ENCODE measurements at places on chromosomes 6 and 20.

DNA sequence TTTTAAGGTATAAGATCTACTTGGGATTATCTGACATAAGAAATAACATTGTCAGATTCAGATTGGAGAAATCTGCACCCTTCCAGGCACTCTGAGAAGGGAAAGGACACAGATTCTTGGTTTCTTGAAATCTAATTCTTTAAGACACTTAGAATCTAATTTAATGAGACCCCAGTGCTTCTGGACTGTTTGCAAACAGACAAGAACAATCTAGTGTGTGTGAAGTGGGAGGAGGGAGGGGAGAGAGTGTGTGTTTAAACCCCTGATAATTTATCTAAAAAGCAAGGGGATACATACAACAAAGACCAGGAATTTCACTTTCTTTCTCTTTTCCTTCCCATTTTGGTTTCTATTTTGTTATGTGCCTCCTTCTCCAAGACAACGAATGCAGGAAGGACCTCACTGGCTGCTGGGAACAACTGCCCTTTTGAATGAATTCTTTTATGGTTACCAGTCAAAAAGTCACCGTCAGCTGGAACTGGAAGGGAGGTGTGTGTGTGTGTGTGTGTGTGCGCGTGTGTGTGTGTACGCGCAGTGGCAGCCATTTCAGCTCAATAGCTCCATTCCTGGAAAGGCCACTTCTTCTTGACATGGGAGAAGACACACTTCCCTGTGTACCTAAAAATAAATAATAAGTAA lies 129.4 kb downstream of the BCAS1 start:
- DNase-seq, result no peak

- peak; percentile 23 for DNase-seq
Measured at GRCh38 chr6:156778454-156779205, 1.5 kb downstream of the ARID1B start.

- DNase-seq, result no peak
Measured at GRCh38 chr6:117138425-117138824, 126.9 kb upstream of the VGLL2 start.

DNA sequence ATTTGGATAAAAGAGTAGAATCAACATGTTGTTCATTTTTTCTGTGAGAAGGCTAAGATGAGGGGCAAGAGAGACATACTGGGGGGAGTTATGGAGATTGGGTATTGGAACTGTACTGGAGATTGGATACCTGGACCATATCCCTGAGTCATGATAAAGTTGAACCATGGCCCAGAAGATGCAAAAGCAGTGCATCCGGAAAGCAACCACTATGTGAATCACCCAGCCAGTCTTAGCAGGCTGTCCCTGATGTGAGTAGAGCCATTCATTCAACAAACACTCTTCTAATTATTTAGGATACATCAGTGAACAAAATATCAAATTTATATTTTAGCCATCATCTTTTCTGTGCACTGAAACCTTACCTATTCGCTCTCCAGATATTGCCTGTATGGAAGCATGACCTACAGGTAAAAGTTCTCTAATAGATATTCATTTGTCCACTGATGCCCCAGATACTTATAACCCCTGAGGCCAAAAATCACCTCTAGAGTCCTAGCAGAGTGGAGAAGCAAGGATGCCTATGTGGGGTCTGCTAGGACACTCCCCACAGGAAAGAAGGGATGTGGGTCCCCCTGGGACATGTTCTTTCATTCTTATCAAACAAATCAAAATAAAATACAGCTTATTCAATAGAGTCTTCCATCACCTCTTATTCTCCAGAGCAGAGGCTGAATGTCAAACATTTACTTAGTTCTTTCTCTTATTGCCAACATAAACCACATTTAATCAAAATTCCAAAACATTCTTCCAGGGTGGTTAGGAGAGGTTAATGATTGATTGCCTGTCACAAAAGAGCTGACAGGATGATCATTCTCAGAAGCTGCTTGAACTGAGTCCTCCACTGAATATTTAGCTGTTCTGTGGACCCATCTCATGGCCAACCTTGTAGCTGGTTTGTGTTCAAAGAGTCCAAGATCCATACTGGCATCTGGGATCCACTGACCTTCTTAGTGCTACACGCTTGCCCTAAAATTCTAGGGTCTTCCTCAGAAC lies 37.0 kb upstream of the PKHD1 start:
- no peak for DNase-seq

- DNase-seq, result no peak
Measured at GRCh38 chr6:31652925-31653724, 664 bp upstream of the BAG6 start.

- no peak for DNase-seq
Measured at GRCh38 chr6:111764238-111765175, 108.7 kb downstream of the FYN start.

DNA sequence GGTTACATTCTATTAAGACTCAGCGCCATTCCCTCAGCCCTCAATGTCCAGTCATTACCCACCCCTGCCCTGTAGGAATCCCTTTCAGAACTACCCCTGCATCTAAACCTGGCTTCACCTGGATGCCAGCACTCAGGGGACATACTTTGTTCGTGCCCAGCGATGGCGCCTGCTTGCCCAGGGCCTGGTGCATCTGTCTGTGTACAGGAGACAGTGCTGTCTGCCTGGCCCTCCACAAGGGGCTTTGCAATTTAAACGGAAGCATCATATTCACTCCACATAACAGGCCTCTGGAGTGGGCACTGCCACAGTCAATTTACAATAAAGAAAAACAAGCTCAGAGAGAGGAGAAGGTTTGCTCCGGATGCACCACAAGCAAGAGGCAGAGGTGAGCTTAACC lies 4.6 kb downstream of the RSPO4 start:
- DNase-seq, result no peak

GRCh38 chr6:163180874-163181541 lies 233.5 kb upstream of the QKI start:
- no peak for DNase-seq

GRCh38 chr6:127547215-127547614 lies 28.1 kb upstream of the MTCL3 start:
- no peak for DNase-seq

- no peak for DNase-seq
Measured at GRCh38 chr20:8094415-8094818, 37.6 kb upstream of the PLCB1 start.

DNA sequence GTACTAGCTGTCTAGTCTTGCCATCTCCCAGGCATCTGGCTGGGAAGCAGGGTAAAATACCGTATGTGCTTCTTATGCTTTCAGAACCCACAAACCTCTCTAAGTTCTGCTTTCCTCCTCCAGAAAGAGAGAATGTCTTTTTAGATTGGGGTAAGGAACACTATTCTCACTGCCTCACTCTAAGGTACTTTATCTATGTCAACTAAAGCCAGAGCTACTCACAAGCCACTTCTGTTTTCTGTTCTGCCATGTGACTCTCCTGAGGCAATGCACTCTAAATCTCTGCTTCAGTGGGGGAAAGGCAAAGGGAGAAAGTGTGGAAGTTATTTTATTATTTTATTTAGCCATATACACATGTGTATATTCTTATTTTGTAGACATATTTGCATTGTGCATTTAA lies 15.6 kb downstream of the MEP1A start:
- DNase-seq, result no peak

- no peak for DNase-seq
Measured at GRCh38 chr6:140602431-140603248, 1228.2 kb upstream of the CITED2 start.

- DNase-seq, result no peak
Measured at GRCh38 chr6:74071214-74071613, 375.2 kb downstream of the CD109 start.

- DNase-seq, result no peak
Measured at GRCh38 chr20:63530788-63531160, 6.4 kb downstream of the PTK6 start.

DNA sequence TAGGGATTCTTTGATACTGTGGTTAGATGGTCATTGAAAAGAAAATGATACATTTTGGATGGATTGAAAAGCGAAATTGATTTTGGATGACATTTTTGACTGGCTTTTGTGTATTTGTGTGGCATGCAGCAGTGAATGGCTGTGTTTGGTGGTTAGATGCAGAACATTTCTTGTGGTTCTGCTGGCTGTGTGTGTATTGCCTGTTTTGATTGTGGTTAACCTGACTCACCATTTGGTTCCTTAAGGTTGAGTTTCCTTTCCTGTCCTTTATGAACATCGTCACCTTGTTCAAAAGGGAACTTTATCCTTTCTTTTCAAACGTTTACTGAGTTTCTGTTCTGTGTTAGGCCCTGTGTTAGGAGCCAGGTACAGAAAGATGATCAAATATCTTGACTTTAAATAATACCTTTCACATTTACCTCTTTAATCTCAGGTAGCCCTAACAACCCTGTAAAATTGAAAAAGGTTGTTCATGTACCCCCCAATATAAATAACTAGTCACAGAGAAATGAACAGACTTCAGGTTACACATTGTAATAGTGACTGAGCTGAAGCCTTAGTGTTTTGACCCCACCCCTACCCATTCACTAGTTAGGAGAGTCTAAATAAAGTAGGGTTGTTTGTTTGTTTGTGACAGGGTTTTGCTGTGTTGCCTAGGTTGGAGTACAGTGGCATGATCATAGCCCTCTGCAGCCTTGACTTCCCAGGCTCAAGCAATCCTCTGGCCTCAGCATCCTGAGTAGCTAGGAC lies 23.8 kb downstream of the ANKS1A start:
- no peak for DNase-seq

DNA sequence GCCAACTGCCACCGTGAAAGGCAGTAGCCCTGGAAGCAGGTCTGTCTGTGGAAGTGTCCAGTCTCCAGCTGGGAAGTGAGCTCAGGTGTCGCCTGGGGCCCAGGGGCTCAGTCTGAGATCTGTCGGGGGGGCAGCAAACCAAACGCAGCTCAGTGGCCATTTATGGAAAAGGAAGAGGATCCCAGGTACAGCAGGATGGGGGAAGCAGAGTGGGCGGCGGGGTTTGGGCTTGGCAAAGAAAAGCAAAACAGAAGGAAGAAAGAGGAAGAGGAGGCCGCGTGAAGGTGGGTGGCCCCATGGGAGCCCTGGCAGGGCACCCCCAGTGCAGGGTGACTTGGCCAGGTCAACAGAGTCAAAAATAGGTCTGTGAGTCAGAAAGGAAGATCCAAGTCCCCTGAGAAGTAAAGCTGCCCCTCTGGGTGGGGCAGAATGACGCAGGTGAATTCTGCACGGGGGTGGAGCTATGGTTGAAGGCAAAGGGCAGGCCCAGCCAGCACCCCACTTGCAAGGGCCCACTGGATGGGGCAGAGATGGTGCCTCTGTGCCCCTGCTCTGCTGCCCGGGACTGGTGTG lies 5.3 kb downstream of the PXDC1 start:
- no peak for DNase-seq

DNA sequence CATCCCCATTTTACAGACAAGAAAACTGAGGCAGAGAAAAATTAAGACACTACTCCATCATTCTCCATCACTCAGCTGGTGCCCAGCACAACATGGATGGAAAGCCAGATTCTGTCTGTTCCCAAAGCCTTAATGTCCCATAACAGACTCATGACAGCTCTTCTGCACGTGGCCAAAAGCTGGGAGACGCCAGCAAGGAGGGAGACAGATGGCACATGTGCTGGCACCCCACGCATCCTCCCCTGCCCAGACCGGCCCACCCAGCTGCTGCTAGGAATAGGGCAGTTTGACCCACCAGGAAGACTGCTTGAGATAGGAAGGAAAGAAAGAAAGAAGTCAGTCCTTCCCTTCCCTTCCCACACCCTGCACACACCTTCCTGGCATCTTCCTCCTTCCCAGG lies 96.3 kb downstream of the PREX1 start:
- DNase-seq, result no peak

DNA sequence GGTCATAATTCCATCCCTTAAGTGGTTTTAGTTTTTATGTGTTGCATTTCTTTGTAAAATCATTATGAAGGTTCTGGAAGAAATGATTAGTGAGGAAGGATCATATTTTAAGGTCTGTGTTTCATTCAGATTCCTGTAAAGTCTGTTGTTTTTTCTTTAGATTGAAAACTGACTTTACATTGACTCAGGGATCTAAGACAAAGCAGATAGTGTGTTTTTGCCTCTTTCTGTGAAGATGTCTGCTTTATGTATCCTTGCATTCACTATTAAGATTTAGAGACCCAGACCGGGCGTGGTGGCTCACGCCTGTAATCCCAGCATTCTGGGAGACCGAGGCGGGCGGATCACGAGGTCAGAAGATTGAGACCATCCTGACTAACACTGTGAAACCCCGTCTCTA lies 225.7 kb downstream of the SAMD5 start:
- DNase-seq, result no peak

GRCh38 chr6:133428295-133428694 lies 187.1 kb downstream of the EYA4 start:
- no peak for DNase-seq

DNA sequence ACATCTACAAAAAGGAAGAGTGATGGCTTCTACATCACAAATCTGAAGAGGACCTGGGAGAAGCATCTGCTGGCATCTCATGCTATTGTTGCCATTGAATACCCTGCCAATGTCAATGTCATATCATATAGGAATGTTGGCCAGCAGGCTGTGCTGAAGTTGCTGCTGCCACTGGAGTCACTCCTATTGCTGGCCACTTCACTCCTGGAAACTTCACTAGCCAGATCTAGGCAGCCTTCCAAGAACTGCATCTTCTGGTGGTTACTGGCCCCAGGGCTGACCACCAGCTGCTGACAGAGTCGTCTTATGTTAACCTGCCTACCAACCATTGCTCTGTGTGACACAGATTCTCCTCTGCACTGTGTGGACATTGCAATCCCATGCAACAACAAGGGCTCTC lies 111.8 kb downstream of the PERP start:
- no peak for DNase-seq

- DNase-seq, result no peak
Measured at GRCh38 chr20:23744817-23745216, 5.9 kb downstream of the CST1 start.

GRCh38 chr6:31272836-31273626 lies 1.1 kb upstream of the HLA-C start:
- no peak for DNase-seq

GRCh38 chr6:55601120-55601519 lies 22.1 kb upstream of the HMGCLL1 start:
- no peak for DNase-seq

GRCh38 chr6:44166591-44167184 lies 8.1 kb downstream of the CAPN11 start:
- DNase-seq, result no peak
